Stimulated activated CD4-positive, alpha-beta T cell treated with anti-CD3 and anti-CD28 coated beads, Interleukin-12 subunit alpha, Interleukin-12 subunit beta, amount 100 ng/mL, for 48 hours (primary cell): ENCODE measurements at places on chromosomes 3 and 15.

- DNase-seq: no peak
Measured at GRCh38 chr3:86951322-86951721, 39.6 kb downstream of the VGLL3 start.

DNA sequence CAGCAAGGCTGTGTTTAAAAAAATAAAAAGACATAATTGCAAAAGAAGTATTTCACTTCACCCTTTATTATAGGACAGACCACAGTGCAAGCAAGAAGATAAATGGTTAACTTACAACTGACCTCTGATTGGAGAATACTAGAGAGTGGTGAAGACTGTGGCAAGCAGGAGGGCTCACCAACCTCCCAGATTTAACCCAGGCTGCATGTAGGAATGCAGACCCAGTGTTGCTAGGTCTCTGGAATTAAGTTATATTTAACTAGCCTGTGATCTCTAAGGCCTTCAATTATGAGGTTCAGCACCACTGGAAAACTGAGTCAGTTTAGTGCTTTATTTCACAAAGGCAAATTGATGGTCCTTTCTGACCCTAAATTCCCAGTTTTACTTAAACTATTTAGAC is 436.6 kb downstream of the LPP start:
- DNase-seq: no peak

DNA sequence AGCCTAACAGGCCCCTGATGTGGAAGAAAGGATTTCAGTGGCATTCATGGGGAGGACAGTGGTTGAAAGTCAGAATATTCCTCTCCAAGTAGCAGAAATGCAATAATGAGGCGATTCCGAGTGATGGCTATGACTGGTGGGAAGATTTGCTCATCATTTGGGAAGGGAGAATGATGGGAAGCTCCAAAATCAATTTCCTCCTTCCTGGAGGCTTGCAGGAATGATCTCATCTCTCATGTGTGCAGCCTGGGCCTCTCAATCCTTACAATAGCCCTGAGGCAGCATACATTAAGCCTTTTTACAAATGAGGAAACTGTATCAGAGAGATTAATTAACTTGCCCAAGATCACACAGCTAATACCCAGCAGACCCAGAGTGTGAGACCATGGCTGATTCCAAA is 58.7 kb downstream of the BOC start:
- no peak for DNase-seq

DNA sequence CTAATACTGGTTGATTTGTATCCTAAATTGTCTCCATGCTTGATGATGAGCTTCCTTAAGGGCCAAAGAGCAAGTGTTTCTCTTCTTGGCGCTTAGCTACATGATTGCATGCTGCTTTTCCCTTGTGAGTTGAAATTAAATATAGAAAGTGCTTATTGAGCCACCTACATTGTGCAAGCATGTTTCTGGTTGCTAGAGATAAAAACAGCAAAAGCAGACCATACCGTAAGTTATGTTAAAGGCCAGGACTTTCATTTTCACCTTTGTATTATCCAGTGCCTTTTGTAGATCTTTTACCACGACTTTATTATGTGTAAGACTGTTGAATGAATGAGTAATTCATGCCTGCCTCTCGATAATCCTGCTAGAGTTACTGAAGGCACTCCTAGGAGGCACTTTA is 41.9 kb upstream of the CCNB2 start:
- no peak for DNase-seq

GRCh38 chr3:167882057-167882667 is 146.6 kb downstream of the SERPINI1 start:
- DNase-seq: no peak

DNA sequence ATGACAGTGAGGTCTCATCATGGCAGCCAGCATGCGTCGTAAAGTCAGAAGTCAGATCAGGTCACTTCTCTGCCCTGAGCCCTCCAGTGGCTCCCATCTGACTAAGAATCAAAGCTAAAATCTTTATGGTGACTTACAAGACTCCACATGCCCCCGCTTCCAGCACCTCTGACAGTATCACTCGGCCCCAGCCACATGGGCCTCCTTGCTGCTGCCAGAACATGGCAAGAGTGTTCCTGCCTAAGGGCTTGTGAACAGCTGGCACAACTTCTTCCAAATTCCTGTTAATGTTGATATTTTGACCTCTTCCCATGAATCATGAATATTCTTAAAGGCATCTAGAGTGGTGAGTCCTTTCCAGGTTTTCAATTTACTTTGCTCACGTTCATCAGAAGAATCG is 20.5 kb downstream of the POLR2M start:
- DNase-seq: no peak

GRCh38 chr3:7697548-7697947 is 804.1 kb upstream of the LMCD1 start:
- DNase-seq: no peak

- no peak for DNase-seq
Measured at GRCh38 chr15:50865515-50866353, 42.7 kb upstream of the AP4E1 start.

DNA sequence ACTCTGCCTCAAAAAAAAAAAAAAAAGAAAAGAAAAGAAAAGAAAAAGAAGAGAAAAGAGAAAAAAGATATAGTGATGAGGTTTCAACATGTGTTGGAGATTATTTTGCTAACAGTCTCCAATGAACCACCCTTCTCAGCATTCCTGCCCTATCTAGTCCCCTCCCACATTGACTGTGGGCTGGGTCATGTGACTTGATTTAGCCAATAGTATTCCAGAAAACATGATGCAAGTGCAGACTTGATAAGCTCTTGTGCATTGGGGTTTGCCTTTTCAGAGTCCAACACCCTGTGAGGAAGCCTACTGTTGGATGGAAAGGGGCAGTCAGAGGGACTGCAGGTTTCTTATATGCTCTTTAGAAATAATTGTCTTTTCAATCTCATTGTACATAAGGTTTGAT is 37.8 kb upstream of the MED12L start:
- no peak for DNase-seq

DNA sequence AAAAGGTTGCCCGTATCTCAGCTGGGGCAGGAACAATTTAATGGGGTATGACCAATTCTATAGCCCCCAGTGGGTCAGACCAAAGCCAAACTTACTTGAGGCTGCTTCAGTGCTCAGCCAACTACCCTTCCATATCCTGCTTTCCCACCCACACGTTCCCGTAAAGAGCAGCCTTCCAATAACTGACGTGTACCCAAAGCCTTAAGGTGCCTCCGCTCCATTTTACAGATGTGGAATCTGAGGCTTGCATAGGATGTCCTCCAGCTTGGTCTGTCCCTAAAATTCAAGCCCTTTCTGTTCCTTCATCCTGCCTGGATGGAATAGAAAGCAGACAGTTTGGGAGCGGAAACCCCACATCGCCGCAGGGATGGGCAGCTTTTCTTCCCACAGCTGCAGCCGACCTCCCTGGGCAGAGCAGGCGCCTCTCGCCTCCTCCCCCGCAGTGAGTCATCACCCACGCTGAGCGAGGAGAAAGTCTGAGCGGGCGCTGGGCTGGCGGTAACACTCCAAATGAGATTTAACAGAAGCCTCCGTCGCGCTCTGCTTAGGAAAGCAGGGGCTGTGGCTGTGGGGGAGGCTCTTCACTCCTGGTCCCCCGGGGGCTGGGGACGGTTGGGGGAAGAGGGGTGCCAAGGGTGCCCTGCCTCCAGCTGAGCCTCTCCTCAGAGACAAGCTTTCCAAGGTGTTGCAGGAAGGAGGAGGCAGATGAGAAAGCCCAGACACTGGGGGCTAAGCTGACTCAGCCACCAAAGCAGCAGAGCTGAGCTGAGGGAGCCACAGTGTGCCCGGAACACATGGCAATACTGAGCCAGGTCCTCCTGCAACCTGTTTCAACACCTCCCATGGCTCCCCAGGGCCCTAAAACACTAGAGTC is 57.8 kb upstream of the HRH1 start:
- peak; percentile 53 for DNase-seq

GRCh38 chr15:23073890-23074646 is 34.7 kb upstream of the TUBGCP5 start:
- DNase-seq: no peak

DNA sequence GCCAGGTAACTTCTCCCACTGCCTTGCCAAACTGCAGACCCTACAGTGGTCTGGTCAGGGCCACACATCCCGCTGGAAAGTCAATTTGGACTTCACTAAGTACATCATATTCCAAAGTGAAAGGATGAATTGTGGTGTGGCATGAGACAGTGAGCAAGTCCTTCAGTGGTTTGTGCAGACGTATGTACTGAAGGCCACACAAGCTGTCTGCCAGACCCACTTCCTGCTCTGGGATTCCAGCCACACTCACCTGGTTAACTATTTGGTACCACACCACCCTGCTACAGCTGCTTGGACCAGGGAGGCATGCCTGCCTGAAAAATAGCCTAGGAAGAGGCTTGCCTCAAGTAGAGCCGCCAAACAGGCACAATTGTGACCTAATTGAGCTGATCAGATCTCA is 94.1 kb upstream of the STRIT1 start:
- DNase-seq: no peak

DNA sequence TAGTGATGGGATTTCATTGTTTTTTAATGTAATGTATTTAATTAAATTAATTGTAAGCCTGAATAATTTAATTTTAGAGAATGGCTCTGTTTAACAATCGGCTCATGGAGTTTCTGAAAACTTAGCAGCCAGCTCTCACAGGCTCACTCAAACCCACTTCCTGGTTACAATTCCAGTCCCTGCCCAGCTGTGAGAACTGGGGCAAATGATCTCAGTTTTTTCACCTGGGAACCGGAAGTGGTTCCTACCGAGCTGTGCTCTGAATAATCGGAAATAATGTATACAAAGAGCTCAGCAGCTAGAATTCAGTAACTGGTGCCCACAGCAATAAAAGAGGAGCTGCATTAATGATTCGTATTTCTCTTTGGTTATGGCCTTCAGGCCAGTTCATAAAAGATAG is 244.3 kb upstream of the MCTP2 start:
- peak; percentile 1 for DNase-seq
